Bronchial epithelial cell (primary cell): ENCODE measurements at places on chromosomes 16 and 17. TPM values are rescaled to one million over a fixed set of nuclear protein-coding genes. Genes with fewer than 3 reads are reported as not detected.

TBX2 gene
- total RNA-seq, result 0.26 TPM in 1 of 2 replicates, not detected in the other

SLFN14 gene
- total RNA-seq, result not detected in 2 replicates

SLFN12L gene
- total RNA-seq, result under 0.01 and 0.13 TPM in 2 replicates

GLIS2 gene
- total RNA-seq, result 0.53 and 0.77 TPM in 2 replicates

KCNJ2 gene
- total RNA-seq, result 0.51 and 1.6 TPM in 2 replicates

KRT25 gene
- total RNA-seq, result not detected in 2 replicates

ATP2A1 gene
- under 0.01 and 0.13 TPM in 2 replicates for total RNA-seq

ACSM2A gene
- not detected in 2 replicates for total RNA-seq

KRTAP1-1 gene
- not detected in 2 replicates for total RNA-seq

DNA sequence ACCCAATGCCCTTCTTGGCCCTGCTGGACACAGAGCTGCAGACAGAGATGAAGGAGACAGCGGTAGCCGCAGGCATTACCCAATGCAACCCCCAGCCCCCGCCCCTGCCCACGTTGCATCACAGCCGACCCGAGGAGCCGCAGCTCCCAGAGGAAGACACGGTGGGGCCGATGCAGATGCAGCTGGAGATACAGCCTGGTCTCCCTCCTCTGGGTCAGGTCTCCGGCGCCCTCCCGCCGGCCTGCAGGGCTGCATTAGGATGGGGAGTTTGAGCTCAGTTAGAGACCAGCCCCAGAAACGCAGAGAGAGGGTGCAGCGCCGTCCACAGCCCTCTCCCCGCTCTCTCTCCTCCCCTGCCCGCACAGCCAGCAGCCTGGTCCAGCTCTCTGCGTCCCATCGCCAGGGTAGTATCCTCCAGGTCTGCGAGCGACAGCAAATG is 19.4 kb upstream of the UBE2I start:
- no peak for DNase-seq

DNA sequence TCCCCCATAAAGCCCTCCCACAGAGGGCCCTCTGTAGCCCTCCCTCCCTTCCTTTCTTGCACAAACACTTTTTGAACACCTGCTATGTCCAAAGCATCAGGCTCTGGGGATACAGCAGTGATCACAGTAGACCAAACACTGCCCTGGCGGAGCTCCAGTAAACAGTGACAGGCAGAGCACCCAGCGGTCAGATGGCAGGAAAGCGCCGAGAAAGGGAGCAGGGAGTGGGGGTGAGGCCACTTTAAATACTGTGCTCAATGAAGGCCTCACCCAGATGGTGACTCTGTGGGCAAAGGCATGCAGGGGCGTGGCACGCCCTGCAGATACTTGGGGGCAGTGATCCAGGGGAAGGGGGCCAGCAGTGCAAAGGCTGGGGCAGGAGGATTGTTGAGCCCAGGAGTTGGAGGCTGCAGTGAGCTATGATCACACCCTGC is 7.6 kb downstream of the PRR29 start:
- DNase-seq, result no peak

GRCh38 chr16:1708083-1708767 is 2.2 kb downstream of the MAPK8IP3 start:
- DNase-seq, result no peak

- peak; percentile 87 for DNase-seq
These were observed 2.2 kb upstream of the KRT19 start for GRCh38 chr17:41530062-41531048.

DNA sequence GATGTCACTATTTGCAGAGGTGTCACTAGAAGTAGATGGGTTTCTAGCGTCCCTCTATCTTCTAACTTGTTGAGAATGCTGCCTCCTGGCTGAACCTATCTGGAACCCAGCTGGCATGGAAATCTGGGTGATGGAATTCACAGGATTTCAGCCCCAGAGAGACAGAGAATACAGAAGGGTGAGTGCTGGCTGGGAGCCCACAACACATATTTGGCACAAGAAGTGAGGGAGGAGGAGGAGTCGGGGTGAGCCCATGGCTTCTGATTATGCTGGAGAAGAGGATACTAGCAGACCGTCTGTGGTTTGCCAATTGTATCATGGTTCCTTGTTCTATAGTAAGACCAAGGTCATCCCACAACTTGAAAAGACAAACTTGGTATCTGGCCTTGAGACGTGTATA is 557.8 kb upstream of the SALL1 start:
- DNase-seq, result no peak

GRCh38 chr17:61416211-61416539 is 16.5 kb downstream of the TBX2 start:
- no peak for DNase-seq

DNA sequence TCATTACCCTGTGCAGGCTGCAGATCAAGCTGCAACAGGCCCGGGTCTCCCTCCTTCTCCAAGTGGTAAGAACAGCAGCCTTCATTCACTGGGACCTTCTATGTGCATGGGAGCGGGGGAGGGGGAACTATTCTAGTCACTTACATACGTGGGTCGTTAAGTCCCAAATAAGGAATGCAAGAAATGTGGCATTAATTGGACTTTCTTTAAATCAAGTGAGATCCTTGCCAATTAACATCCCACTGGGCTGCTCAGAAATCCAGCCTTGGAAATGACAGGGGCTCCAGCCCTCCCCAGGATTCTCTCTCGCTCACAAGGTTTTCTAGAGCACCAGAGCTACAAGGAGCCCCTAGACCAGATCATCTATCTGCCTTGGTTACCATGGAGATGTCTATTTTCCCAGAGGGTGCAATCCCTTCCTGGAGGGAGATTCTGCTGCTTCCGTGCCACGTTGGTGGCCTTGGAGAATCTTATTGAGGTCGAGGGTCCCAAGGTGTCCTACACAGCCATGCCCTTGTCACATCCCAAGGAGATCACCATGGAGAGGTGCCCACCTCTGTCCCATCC is 5.2 kb upstream of the EIF1 start:
- no peak for DNase-seq
